CD4-positive, alpha-beta memory T cell (primary cell): ENCODE measurements at places on chromosomes 16 and 17. TPM values are rescaled to one million over a fixed set of nuclear protein-coding genes. Genes with fewer than 3 reads are reported as not detected.

GRCh38 chr16:5900046-5900445, 802.5 kb upstream of the EEF2KMT start:
- H3K4me3 ChIP-seq: no peak overlapping the region
- H3K4me1 ChIP-seq: no peaks in the 10 kb centered on the region
- H3K27ac ChIP-seq: no peak overlapping the region
- no peak for DNase-seq
- no peaks in the 10 kb centered on the region for H3K27me3 ChIP-seq
- H3K36me3 ChIP-seq: no peaks in the 10 kb centered on the region

- no peaks in the 10 kb centered on the region for H3K27me3 ChIP-seq
- no peak overlapping the region for H3K4me3 ChIP-seq
- no peaks in the 10 kb centered on the region for H3K36me3 ChIP-seq
- H3K27ac ChIP-seq: no peak overlapping the region
These were observed 26.4 kb downstream of the ARHGAP44 start for GRCh38 chr17:12815642-12816141.

DNA sequence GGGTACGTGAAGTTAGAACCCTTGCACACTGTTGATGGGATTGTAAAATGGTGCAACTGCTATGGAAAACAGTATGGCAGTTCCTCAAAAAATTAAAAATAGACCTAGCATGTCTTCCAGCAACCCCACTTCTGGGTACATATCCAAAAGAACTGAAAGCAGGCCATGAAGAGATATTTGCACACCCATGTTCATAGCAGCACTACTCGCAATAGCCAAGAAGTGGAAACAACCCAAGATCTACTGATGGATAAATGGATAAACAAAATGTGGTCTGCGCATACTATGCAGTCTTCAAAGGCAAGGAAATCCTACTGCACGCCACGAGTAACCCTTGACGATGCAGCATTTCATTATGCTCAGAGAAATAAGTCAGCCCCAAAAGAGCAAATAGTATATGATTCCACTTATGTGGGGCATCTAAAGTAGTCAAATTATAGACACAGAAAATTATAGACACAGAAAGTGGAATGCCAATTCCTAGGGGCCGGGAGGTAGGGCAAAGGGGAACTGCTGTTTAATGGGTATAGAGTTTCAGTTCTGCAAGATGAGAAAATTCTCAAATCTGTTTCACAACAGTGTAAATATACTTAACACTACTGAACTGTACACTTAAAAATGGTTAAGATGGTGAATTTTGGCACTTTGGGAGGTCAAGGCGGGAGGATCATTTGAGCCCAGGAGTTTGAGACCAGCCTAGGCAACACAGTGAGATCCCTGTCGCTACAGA, 17.2 kb downstream of the CORO7 start:
- H3K27me3 ChIP-seq: no peaks in the 10 kb centered on the region
- H3K27ac ChIP-seq: no peak overlapping the region
- DNase-seq: no peak

DNA sequence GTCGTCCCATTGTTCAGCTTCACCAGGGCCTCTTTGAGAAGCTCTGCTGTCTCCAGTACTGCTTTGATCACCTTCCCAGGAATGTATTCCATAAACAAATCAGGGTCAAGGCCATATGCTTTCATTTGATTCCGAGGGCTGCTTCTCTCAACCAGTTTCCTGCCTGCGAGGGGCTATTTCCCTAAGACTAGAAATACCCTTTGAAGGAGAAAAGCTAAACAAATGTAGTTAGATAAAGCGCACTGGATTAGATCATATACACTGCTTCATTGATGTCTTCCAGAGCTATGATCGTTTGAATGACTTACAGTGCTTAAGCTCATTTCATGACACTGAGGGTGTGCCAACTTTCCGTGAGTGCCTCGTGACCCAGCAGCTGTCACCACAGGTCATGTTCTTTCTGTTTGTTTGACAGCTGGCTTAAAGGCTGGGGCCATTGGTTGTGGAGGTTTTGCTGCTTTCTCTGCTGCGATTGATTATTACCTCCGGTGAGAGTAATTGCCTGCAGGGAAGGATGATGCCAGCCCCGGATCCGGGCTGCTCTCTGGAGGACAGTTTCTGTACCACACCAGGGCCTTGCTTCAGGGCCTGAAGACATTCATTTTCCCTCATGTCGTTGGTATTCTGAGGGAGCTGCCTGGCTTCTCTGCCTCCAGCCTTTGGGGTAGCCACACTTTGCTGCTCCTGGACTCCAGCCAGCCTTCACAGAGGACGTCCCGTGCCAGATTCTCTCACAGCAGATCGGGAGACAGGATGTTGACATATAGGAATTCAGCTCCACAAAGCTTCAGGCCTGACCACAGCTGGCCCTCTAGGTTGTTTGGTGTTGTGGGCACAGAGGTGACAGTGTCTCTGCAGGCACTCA, 3.9 kb downstream of the TIMM22 start:
- H3K4me1 ChIP-seq: peaks cover 18% of the 10 kb centered on the region
- no peaks in the 10 kb centered on the region for H3K27me3 ChIP-seq
- no peak overlapping the region for H3K4me3 ChIP-seq
- peaks cover 50% of the 10 kb centered on the region for H3K36me3 ChIP-seq
- no peak overlapping the region for H3K27ac ChIP-seq

- no peak overlapping the region for H3K4me3 ChIP-seq
- H3K27ac ChIP-seq: no peak overlapping the region
- no peak for DNase-seq
- no peaks in the 10 kb centered on the region for H3K27me3 ChIP-seq
These were observed 9.9 kb downstream of the MCRIP1 start for GRCh38 chr17:81822996-81823819.

DNA sequence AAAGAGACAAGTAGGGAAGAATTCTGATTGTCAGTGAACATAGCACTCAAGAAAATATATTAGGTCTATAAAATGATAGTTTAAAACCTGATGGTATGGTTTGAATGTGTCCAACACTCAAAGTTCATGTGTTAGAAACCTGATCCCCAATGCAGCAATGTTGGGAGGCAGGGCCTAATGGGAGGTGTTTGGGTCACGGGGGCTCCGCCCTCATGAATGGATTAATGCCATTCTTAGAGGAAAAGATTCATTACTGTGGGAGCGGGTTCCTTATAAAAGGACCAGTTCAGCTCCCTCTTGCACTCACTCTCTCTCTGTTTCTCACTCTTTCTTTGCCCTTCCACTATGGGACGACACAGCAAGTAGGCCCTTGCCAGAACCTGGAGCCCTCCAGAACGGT, 41.5 kb upstream of the SLC47A1 start:
- no peaks in the 10 kb centered on the region for H3K36me3 ChIP-seq
- no peak overlapping the region for H3K4me3 ChIP-seq
- DNase-seq: no peak

GRCh38 chr16:10979717-10980601, 35.6 kb downstream of the CLEC16A start:
- no peak for DNase-seq
- H3K36me3 ChIP-seq: peaks cover 15% of the 10 kb centered on the region
- H3K27me3 ChIP-seq: no peaks in the 10 kb centered on the region
- no peak overlapping the region for H3K4me3 ChIP-seq
- H3K4me1 ChIP-seq: peaks cover 15% of the 10 kb centered on the region

DNA sequence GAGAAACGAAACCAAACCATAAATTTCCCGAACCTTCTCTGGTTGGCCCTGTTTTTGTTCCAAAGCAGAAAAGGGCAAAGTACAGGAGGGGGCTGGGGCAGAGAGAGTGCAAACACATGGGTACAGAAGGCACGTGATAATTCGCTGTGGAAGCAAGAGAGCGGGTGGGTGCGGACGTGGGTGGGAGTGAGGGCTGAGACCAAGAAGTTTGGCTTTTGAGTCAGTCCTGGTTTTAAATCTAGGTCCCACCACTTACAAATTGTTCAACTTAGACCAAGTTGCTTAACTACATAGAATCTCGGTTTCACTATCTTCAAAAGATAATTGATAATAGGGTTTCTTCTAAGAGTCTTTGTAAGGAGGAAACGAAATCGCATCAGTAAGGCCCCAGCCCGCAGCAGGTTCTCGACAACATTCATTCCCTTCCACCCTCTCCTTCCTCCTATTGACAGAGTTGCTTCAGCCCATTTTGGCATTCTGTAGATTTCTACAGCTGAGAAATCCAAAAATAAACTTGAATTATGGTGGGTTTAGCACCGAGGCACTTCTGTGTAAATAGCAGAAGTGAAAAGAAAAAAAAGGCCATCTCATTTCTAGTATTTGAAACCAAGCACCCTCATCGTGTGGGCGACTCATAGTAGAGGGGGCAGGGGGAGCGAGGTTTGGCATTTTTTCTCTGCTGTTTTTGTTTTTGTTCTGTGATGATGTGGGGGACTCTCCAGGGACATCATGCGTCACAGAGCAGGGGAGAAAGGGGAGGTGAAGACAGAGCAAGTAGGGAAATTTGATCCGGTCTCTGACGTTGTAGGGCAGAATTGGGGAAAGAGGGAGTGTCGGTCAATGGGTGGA, 33.6 kb upstream of the CCR7 start:
- no peaks in the 10 kb centered on the region for H3K36me3 ChIP-seq
- peak overlapping the region; percentile 92 for H3K27ac ChIP-seq
- no peaks in the 10 kb centered on the region for H3K27me3 ChIP-seq
- no peak overlapping the region for H3K4me3 ChIP-seq
- H3K4me1 ChIP-seq: peaks cover 87% of the 10 kb centered on the region

GRCh38 chr17:10516638-10517037, 1.7 kb downstream of the MYH1 start:
- H3K4me1 ChIP-seq: no peaks in the 10 kb centered on the region
- H3K36me3 ChIP-seq: no peaks in the 10 kb centered on the region
- no peak for DNase-seq
- H3K27me3 ChIP-seq: no peaks in the 10 kb centered on the region
- H3K27ac ChIP-seq: no peak overlapping the region

- peak overlapping the region; percentile 93 for H3K27ac ChIP-seq
- peak; percentile 94 for DNase-seq
- peaks cover 23% of the 10 kb centered on the region for H3K36me3 ChIP-seq
- peaks cover 54% of the 10 kb centered on the region for H3K4me1 ChIP-seq
- H3K27me3 ChIP-seq: no peaks in the 10 kb centered on the region
- peak overlapping the region; percentile 64 for H3K4me3 ChIP-seq
These were observed 1.7 kb downstream of the SLFN5 start for GRCh38 chr17:35244341-35245195.

DNA sequence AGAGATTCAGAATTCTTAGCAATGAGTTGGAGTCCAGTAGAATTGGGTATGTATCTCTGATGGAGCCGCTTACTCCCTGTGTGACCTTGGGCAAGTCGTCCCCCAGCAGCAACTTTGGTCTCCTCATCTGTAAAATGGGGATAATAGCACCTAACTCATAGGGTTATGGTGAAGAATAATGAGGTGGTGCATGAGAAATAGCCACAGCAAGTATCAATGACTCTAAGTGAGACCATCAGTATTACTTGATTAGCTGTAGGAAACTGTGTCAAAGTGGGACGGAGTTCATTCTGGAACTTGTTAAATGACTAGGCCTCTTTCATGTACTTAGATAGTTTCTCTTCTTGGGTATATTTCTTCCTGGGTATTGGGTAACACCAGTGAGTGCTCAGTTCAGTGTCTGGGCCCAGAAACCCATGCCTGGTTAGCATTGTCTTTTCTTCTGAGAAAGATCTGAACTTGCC, 6.4 kb downstream of the PRKCB start:
- no peaks in the 10 kb centered on the region for H3K27me3 ChIP-seq
- H3K4me1 ChIP-seq: peaks cover 63% of the 10 kb centered on the region
- peaks cover 4% of the 10 kb centered on the region for H3K36me3 ChIP-seq
- H3K4me3 ChIP-seq: no peak overlapping the region
- no peak for DNase-seq

DNA sequence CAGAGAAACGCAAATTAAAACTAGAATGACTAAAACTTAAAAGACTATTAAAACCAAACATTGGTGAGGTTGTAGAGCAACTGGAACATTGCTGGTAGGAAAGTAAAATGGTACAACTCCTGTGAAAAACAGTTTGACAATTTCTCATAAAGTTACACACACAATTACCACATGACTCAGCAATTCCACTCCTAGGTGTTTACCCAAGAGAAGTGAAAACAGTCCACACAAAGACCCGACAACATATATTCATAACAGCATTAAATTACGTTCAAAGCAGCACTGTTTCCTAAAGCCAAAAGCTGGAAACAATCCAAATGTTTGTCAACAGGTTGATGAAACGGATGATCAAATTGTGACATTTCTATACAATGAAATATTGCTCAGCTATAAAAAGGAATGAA, 26.5 kb upstream of the ALOX12 start:
- H3K27ac ChIP-seq: no peak overlapping the region
- H3K36me3 ChIP-seq: no peaks in the 10 kb centered on the region
- DNase-seq: no peak
- no peak overlapping the region for H3K4me3 ChIP-seq
- H3K4me1 ChIP-seq: no peaks in the 10 kb centered on the region

DNA sequence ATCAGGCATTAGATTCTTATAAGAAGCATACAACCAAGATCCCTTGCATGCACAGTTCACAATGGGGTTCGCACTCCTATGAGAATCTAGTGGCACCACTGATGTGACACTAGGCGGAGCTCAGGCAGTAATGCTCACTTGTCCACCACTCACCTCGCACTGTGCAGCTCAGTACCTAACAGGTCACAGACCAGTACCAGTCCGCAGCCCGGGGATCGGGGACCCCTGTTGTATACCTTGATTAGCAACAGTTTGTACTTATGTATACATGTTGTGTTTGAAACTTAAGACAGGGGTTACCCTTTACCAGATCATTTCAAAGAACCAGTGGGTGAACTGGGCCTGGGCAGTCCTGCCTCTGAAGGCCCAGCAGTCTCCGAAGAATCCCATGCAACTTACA, 103.7 kb downstream of the PMP22 start:
- no peak for DNase-seq
- no peak overlapping the region for H3K27ac ChIP-seq
- H3K4me1 ChIP-seq: no peaks in the 10 kb centered on the region
- no peaks in the 10 kb centered on the region for H3K27me3 ChIP-seq
- no peak overlapping the region for H3K4me3 ChIP-seq

DNA sequence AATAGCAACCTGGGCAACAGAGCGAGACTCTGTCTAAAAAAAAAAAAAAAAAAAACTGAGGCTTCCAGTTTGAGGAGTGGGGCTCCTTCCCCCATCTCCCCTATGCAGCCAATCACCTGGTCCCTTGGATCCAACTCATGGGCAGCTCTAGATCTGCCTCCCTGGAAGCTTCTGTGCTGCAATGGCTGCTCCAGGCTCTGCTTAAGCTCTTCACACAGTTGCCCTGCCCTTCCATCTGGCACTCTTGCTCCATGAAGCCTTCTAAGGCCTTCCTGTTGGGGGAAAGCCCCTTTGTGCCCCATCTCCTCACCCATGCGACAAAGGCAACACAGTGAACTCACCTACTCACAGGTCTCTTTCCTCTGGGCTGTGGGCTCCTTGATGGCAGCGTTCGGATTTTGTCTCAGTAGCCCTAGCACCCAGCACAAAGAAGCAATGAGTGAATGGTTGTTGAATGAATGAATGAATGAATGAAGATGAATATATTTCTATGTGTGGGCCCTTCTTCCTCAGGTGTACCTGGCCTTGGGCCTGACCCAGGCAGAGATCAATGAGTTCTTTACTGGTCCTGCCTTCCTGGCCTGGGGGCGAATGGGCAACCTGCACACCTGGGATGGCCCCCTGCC, 1.9 kb downstream of the NAGLU start:
- H3K27ac ChIP-seq: no peak overlapping the region
- no peak for DNase-seq
- no peaks in the 10 kb centered on the region for H3K27me3 ChIP-seq

Gene C16orf89
- not detected for total RNA-seq

Gene CASKIN2
- 0.53 TPM for total RNA-seq

Gene SLC25A19
- 19.8 TPM for total RNA-seq

Gene COPS3
- total RNA-seq: 45.4 TPM

Gene CACNA1H
- total RNA-seq: 2.0 TPM

Gene TBC1D3K
- not detected for total RNA-seq

Gene CCL16
- total RNA-seq: not detected
